NCI-H2171 treated with DMSO at 0.1 percent for 48 hours (cell line): ENCODE measurements at places on chromosomes 6 and 20.

- DNase-seq, result peak; percentile 47
Observed at GRCh38 chr6:157157258-157157657, 166.1 kb downstream of the TMEM242 start.

- no peak for DNase-seq
Observed at GRCh38 chr20:62893700-62894099, 32.1 kb upstream of the TCFL5 start.

DNA sequence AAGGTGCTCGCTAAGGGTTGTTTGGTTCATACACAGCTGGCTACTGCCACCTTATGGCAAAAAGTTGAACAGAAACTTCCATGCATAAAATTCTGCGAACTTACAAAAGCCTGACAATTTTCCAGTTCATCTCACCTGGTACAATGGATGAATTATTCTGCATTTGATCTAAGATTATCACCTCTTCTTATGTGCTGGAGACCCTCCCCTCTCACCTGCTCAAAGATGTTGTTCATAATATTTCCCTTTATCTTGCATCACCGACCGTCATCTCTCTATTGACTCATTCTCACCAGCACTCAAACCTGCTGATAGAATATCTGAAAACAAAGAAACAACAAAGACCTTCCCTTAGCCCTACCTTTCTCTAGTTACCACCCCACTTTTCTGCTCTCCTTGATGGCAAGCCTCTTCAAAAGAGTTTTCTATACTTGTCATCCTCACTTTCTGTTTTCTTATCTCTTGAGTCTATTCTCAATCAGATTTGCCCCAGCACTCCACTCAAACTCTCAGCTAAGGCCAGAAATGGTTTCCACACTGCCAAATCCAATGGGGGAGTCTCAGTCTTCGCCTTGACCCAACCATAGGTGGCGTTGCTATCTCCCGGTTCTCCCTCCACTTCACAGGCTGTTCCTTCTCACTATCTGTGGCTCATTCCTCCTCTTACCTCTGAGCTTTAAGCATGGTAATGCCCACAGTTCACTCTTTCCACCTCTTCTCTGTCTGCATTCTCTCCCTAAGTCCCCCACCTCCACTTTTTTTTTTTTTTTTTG is 25.8 kb downstream of the SNRNP48 start:
- DNase-seq, result peak; percentile 58

GRCh38 chr6:145276756-145277155 is 458.6 kb downstream of the EPM2A start:
- no peak for DNase-seq

- peak; percentile 18 for DNase-seq
Observed at GRCh38 chr6:118292558-118292957, 255.5 kb upstream of the PLN start.

- DNase-seq, result no peak
Observed at GRCh38 chr6:52388790-52389189, 26.8 kb downstream of the PAQR8 start.

DNA sequence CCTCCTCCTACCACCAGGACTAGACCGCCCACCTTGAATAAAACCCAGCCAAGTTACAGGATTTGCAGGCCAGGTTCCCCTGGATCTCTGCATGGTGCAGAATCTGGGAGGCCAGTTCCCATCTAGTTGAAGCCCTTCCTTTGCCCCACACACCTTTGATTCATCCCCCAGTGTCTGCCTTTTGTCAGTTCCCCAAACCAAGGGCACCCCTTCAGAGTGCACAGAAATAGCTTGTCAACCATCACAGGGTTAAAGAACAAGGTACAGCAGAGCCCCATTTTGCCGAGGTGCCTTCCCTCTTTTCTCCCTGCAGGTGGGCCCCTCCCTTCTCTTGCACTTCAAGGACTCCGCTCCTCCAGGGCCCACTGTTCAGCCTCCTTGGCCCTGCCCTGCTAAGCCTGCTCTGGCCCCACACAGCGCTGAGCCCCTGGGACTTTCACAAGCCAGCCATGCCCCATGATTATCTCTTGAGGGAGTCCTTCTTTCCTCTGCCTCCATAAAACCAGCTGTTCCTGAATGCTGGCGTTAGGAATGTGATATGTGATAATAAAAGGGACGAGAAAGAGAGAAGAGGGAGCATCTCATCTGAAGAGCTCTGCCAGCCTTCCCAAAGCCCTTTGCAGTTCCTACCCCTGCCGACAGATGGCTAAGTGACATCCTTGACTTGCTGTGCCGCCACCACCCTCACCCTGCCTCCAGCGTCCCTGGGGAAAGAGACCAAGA is 280.3 kb downstream of the CDC5L start:
- DNase-seq, result peak; percentile 5

DNA sequence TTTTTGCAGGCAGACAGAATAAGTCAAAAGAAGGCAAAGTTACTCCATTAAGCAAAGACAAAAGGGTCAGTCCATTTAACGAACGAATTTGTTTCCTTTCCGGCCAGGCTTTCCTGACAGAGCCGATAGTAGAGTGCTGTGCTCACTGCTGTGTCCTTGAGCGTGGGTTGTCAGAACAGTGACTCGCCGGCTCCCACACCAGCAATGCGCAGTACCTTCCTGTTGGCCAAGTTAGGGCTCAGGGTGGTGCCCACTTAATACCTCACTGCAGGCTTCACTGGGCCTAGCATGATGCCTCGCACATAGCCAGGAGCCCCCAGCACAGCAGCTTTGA is 294.7 kb downstream of the FOXC1 start:
- DNase-seq, result no peak

DNA sequence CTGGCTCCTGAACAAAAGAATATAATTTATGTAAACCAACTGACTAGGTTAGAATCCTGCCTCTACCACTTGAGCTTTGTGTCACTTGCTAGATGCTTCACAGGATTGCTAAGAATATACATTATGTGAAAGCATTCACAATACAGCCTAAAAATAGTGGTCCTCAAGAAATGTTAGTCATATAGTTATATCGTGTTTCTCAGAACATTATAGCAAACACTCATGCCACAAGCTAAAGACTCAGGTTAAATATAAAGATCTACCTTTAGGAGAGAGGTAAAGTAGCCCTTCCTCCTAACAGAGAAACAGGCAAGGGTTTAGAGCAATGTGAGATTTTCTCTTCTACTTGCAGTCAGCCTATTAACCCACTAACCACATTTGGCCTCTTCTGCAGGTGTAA is 17.8 kb upstream of the ALDH8A1 start:
- DNase-seq, result no peak

GRCh38 chr6:11363881-11364576 is 131.6 kb upstream of the NEDD9 start:
- DNase-seq, result no peak

- DNase-seq, result no peak
Observed at GRCh38 chr6:30922447-30922852, 8.4 kb downstream of the VARS2 start.

DNA sequence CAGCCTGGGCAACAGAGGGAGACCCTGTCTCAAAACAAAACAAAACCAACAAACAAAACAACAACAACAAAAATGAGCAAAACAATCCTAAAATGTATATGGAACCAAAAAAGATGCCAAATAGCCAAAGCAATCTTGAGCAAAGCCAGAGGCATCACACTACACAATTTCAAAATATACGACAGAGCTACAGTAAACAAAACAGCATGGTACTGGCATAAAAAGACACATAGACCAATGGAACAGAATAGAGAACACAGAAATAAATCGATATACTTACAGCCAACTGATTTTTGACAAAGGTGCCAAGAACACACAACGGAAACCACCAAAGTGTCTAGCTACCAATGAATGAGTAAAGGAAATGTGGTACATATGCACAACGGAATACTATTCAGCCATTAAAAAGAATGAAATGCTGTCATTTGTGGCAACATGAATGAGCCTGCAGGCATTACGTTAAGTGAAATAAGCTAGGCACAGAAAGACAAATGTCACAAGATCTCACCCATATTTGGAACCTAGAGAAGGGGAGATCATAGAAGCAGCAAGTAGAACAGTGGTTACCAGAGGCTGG is 16.4 kb downstream of the PXDC1 start:
- DNase-seq, result no peak

DNA sequence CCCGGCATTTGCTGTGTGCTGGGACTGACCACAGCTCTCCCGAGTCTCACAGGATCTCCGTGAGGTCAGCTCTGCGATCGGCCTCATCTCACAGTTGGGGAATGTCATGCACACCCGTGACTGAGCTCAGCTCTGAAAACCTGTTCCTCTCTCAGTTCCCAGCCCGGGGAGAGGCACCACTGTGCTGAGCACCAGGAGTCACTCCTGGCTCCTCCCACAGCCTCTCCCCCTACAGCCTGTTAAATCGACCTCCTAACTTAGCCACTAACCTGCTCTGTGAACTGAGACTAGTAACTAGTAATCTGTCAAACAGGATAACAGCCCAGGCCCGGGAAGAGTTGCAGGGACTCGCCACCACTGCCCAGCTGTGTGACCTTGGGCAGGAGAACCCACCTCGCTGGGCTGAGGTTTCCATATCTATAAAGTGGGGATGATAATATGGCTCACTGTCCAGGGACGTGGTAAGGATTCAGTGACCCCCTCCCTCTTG is 20.1 kb upstream of the NOL4L start:
- no peak for DNase-seq

GRCh38 chr20:32329817-32330554 is 28.1 kb upstream of the ASXL1 start:
- no peak for DNase-seq

DNA sequence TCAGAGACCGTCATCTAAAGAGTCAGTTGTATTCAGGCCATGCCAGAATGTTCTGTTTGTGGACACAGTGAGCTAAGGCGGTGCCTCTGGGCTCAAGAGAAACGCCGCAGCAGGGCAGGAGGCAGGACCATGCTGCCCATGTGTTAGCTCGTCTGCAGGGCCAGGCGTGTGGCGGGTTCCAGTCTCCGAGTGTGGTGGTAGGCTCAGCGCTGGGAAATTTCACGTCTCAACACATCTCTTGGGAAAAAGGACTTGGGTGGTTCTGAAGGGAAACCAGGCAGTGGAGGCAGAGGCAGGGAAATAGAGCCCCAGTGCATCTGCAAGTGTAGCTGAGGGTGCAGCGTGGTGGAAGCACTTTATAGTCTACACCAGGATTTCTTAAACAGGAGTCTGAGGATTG is 56.9 kb upstream of the TAGAP start:
- DNase-seq, result no peak

- no peak for DNase-seq
Observed at GRCh38 chr6:156599978-156600590, 177.1 kb upstream of the ARID1B start.

DNA sequence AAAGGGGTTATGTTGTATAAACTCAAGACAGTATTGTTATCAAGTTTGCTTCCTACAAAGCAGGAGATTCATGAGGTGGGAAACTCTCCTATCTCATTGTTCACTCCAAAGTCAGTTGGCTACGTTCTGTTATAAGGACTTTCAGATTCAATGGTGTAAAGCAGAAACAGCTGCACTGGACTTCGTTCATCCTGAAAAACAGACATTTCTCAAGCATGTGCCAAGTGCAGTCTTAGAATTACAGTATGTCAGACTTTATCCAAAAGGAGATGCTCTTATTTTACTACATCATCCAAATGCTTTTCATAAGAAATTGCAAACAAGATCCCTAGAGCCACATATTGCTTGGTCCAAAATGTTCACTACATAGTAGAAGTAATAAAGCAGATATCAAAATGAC is 14.9 kb downstream of the COL21A1 start:
- no peak for DNase-seq

DNA sequence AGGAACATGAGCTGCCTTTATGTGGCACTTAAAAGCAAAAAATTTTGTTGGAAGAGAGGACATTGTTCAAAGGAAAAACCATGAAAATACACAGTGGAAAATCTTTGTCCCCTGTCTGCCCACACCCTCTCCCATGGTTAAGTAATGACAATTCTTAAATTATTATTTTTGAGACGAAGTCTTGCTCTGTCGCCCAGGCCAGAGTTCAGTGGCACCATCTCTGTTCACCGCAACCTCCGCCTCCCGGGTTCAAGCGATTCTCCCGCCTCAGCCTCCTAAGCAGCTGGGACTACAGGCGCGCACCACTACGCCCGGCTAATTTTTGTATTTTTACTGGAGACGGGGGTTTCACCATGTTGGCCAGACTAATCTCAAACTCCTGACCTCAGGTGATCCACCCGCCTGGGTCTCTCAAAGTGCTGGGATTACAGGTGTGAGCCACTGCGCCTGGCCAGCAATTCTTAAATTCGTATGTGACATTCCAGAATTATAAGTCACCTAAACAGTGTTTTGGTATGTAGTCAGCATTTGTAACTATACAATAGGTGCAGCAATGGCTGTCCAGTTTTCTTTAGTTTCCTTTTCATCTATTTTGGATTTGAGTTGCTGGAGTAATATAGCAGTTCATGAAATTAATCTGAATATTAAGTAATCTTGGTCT is 636 bp upstream of the SSR1 start:
- DNase-seq, result no peak

GRCh38 chr6:113595911-113596376 is 261.2 kb upstream of the MARCKS start:
- DNase-seq, result no peak

DNA sequence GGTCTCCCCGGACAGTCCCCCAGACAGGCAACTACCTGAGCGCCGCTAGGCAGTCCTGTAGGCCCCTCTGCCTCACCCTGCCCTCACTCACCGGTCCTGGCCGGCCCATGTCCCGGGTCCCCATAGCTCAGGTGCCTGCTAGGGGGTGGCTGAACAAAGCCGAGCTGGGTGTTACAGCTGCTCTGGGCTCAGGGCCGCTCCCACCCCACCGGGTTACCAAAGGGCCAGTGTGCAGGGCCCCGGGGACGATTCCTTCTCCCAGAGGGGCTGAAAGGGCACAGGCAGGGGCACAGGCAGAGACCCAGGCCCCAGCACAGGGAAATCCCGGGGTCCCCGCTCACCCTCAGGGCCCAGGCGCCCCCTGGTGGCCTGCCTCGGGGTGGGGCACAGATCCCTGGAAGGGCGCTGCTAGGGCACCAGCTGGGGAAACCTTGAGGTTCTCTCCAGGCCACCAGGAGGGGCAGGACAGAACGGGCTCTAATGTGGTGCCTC is 118.4 kb downstream of the GRM4 start:
- DNase-seq, result peak; percentile 9

DNA sequence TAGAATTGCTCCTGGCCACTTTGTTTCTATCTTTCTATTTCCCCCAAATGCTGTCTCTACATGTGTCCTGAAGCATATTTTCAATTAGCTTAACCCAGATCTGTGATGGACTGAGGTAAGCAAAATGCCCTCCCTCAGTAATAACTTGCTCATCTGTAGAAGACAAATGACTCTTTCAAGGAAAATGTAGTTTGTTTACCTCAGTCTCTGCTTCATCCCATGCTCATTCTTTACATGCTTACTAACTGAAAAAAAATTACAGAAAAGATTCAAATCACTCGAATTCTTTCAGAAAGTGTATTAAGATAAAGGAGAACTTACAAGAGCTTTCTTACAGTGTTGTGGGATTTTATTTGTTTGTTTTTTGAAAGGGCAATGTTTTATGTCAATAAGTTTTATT is 531.1 kb downstream of the LMBRD1 start:
- DNase-seq, result no peak

- DNase-seq, result no peak
Observed at GRCh38 chr6:157272372-157272771, 50.9 kb downstream of the TMEM242 start.

DNA sequence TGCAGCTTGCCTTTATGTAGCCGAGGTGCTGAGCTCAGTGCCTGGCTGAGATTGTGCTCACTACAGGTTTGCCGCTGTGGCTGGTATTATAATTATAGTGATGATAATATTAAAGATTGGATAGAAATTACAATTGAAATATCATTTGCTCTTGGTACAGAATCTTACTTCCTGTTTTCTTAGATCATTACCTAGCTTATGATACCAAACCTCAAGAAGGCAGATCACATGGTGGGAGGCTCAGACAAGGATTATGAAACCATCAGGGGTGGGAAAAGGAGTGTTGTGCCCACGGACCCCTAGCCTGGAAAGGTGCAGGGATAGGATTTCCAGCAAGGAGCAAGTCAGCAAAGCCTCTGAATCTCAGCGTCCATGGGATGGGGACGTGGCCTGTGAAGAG is 70.6 kb downstream of the IGF2R start:
- no peak for DNase-seq
